Activated CD4-positive, alpha-beta memory T cell treated with anti-CD3 and anti-CD28 coated beads for 36 hours (primary cell): ENCODE measurements at places on chromosomes 2 and 18. TPM values are rescaled to one million over a fixed set of nuclear protein-coding genes. Genes with fewer than 3 reads are reported as not detected.
A peak's percentile ranks its signal among the peaks of the same experiment; 100 is the strongest.

GRCh38 chr2:160006475-160006874 is 55.9 kb downstream of the PLA2R1 start:
- H3K27me3 ChIP-seq: peaks cover 12% of the 10 kb centered on the region
- no peak for DNase-seq
- H3K27ac ChIP-seq: no peak overlapping the region
- H3K4me1 ChIP-seq: no peaks in the 10 kb centered on the region
- H3K4me3 ChIP-seq: no peak overlapping the region

GRCh38 chr2:238857959-238858358 is 10.1 kb downstream of the TWIST2 start:
- H3K36me3 ChIP-seq: no peaks in the 10 kb centered on the region
- no peak overlapping the region for H3K27ac ChIP-seq
- no peak overlapping the region for H3K4me3 ChIP-seq
- H3K27me3 ChIP-seq: peaks cover 21% of the 10 kb centered on the region
- no peak for DNase-seq
- no peaks in the 10 kb centered on the region for H3K4me1 ChIP-seq

PROC gene
- not detected for total RNA-seq

GRP gene
- not detected for total RNA-seq

GRCh38 chr2:9228781-9229469 is 22.3 kb downstream of the ASAP2 start:
- no peak overlapping the region for H3K4me3 ChIP-seq
- no peaks in the 10 kb centered on the region for H3K36me3 ChIP-seq
- no peak for DNase-seq
- H3K27ac ChIP-seq: no peak overlapping the region
- peaks cover 41% of the 10 kb centered on the region for H3K27me3 ChIP-seq
- H3K4me1 ChIP-seq: no peaks in the 10 kb centered on the region

DNA sequence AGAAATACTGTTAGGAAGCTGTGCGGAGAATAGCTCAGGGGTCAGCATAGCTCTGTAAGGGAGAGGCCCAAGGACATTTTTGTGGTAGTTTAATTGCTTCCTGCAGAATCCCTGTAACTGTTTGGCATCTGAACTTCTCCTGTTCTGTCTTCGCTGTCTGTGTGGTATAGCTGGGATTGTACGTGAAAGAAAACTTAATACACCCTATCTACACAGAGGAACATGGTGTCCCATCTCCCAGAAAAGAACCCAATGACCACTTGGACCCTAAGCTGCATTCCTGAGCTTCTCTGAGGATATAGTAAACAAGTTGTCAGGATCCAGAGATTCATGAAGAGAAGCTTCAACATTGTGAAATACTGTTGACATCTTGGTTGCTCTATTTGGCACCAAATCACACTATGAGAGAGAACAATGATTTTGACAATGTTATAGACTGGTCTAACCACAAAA is 81.3 kb downstream of the CDC42EP3 start:
- H3K4me3 ChIP-seq: no peak overlapping the region
- H3K4me1 ChIP-seq: peaks cover 61% of the 10 kb centered on the region
- H3K27ac ChIP-seq: no peak overlapping the region
- peaks cover 2% of the 10 kb centered on the region for H3K36me3 ChIP-seq
- H3K27me3 ChIP-seq: no peaks in the 10 kb centered on the region

AKAIN1 gene
- total RNA-seq: not detected

- peak overlapping the region; percentile 89 for H3K27ac ChIP-seq
- H3K27me3 ChIP-seq: no peaks in the 10 kb centered on the region
- DNase-seq: peak; percentile 49
- H3K4me1 ChIP-seq: peaks cover 85% of the 10 kb centered on the region
- peaks cover 29% of the 10 kb centered on the region for H3K36me3 ChIP-seq
These were observed 15.0 kb downstream of the MGAT4A start for GRCh38 chr2:98715812-98716451.

DNA sequence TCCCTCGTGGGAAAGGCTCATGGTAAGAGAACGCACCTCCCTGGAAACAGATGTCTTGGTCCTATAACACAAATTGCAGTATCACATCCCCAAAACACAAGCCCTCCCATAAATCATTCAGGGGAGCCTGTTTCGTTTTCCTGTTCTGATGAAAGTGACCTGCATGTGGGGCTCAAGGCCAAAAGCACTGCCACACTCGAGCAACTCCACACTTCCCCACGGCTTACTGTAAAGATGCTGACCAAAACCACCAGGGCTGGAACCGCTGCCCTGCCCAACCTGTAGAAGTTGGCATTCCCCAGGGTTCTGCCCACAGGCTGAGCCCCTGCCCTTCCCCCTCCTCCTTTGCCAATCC is 139.7 kb downstream of the BCL11A start:
- no peak overlapping the region for H3K27ac ChIP-seq
- no peaks in the 10 kb centered on the region for H3K36me3 ChIP-seq
- no peak overlapping the region for H3K4me3 ChIP-seq
- H3K27me3 ChIP-seq: peaks cover 6% of the 10 kb centered on the region
- no peaks in the 10 kb centered on the region for H3K4me1 ChIP-seq

- no peak overlapping the region for H3K4me3 ChIP-seq
- H3K27me3 ChIP-seq: no peaks in the 10 kb centered on the region
- H3K36me3 ChIP-seq: no peaks in the 10 kb centered on the region
- H3K27ac ChIP-seq: no peak overlapping the region
- no peak for DNase-seq
These were observed 94.3 kb downstream of the ADCYAP1 start for GRCh38 chr18:998936-999335.

DNA sequence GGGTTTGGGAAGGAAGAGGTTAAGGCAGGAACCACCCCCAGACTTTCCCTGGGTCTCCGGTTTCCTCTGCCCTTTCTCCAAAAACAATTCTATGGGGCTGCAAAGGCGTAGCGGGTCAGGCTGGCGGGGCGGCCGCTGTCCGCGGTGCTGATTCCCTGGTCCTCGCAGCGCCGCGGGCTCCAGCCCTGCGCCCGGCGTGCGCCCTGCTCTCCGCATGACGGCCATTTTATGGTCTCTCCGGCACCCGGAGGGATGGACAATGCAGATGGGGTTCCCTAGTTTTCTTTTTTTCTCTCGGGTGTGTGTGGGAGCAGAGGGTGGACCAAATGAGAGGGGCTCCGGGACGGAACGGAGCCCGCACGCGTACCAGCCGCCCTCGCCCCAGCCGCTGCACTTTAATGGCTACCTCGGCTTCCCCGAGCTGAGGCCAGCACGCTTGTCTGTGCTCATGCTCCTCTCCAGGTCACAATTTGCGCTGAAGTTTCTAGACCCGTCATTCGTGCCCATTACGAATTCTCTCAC is 1.6 kb downstream of the ST8SIA3 start:
- no peak overlapping the region for H3K27ac ChIP-seq
- H3K27me3 ChIP-seq: peaks cover 36% of the 10 kb centered on the region
- no peaks in the 10 kb centered on the region for H3K36me3 ChIP-seq
- DNase-seq: peak; percentile 19

CYB5A gene
- total RNA-seq: 64.4 TPM
